Coronary artery (tissue), 2 donors: ENCODE measurements at places on chromosomes 16 and 17.
A peak's percentile ranks its signal among the peaks of the same experiment; 100 is the strongest.

DNA sequence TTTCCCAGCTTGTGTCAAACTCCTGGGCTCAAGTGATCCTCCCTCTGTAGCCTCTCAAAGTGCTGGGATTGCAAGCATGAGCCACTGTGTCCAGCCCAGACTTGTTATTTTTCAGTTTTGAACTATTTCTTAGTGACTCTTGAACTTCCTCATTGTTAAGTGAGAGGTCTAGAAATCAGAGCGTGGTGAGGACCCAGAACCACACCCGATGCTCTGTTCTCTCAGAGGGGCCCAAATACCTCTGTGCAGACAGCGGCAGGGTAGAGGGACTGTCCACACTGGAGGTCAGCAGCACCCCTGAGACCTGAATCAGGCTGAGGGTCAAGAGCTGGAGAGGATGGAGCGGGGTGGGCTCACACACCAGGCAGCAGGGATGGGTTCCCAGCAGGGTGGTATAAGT is 47.7 kb upstream of the MEAK7 start:
- no peak for DNase-seq

DNA sequence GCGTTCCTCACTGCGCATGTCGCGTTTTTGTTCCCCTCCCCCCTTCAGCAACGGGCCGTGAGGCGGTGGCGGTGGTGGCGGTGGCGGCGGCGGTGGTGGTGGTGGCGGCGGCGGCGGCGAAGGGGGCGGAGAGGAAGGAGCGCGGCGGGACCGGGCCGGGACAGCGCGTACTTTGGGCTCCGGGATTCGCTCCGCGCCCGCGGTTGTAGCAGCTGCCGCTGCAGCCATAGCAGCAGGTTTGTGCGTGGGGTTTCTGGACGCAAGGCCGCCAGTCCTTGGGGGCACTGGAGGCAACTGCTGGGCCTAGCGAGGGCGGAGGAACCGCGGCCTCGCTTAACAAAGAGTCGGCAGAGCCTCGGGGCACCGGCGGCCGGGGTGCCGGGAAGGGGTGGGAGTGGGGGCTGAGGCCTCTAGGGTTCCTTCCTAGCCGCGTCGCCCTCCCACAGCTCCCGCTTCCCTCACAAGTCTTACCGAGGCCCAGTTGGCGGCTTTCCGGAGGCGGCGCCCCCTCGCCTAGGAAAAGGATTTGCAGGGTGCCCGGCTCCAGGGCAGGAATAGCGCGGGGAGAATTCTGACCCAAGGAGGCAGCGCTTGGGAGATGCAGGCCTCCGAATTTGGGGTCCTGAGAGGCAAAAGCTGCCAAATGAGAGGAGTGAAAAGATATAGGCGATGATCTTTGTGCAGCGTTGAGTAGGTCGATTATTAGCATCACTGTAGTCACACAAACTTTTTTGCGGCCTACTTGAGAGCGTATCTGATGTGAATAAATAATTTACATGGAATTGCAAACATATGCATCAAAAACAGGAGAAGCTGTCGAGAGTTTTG is at the start of gene DDX42:
Gene DDX42, plus strand, starts transcription at position 30 of the 828 bp plus-strand sequence. CDS start 12,880 bp downstream, outside the sequence.
- peak; percentile 94 for DNase-seq

- DNase-seq = no peak
Observed at GRCh38 chr17:10161386-10161785, 37.0 kb downstream of the GAS7 start.

DNA sequence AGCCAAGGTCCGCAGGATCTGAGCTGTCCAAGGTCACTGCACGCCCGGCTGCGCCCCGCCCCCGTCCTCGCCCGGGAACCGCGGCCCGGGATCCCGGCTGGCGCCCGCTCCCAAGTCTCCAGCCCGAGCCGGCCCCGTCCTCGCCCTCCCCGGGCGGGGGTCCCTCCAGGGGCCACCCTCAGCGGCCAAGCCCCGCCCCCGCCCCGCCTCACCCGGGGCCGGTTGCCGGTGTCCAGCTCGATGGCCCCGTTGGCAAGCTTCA is 216 bp downstream of the VPS9D1 start:
- no peak for DNase-seq

DNA sequence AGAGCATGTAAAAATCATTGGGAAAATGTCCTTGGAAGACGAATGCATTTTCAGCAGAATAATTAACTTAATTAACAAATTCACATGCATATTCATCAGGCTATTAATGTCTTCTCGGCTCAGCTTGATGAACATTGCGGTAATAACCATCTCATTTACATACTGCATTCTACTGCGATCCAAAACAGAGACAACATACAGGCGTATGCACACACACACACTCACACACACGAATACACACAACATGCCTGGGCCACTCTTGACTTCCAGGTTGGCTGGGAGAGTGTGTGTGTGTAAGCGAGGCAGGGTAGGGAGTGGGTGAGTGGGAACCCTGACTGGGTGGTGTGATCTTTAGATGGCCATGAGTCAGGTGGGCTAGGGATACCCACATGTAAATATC is 44.7 kb downstream of the NEUROD2 start:
- no peak for DNase-seq

DNA sequence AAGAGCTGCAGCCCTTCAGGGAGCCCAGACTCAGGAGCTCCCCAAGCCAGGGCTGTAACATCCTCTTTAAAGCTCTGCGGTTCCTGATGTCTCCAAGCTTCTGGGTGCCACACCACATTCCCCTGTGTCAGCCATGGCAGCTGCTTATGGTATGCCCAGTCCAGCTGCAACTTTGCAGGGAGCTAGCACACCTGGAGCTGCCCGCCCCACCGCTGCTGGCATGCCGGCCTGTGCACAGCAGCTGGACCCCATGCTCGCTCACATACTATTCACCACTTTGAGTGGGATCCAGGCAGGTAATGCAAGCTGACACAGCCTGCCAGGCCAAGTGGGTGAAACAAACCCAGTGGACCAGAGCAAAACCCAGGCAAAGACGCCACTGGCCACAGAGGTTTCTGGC is 305.6 kb upstream of the AXIN2 start:
- DNase-seq = no peak

- DNase-seq = no peak
Observed at GRCh38 chr17:75159196-75160031, 5.1 kb upstream of the JPT1 start.

DNA sequence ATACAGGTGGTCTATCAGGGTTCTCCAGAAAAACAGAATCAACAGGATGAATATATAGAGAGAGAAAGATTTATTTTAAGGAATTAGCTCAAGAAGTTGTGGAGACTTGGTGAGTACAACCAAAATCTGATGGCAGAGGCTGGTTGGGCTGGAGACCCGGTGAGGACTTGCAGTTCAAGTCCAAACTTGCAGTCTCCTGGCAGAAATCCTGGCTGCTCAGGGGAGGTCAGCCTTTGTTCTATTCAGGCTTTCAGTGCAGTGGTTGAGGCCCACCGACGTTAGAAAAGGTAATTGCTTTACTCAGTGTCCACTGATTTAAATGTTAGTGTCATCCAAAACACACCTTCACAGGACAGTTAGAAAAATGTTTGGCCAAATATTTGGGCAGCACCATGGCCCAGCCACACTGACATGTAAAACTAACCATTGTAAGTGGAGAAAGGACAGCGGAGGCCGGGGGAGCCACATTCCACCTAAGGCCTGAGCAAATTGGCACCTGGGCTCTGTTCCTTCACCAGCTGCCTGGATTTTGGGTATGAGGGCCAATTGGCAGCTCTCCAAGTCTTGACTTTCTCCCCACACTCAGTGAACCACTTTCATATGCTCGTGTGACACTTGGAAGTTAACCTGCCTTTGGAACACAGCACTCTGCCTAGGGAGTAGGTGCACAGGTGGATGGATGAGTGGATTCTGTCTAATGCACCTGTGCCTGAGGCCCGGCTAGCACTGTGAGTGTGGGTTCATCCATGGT is 54.7 kb downstream of the CACNG5 start:
- no peak for DNase-seq

- no peak for DNase-seq
Observed at GRCh38 chr16:11141409-11142260, 114.4 kb downstream of the SOCS1 start.

DNA sequence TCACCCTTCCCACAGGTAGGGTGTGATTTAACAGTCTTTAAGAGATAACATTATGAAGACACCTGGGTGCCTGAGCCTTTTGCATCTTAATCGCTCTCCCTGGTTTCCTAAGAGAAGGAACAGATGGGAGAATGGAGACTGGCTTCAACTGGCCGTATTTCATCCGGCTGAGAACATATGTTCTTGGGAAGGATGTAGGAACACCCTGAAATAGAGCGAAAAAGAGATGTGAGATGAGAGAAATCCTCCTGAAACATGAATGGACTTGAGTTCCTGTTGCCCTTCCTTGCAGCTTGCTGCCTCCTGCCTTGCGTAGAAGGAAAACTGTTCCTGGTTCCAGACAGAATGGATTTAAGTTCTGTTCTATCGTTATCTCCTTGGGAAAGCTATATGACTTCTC is 385.4 kb upstream of the RBFOX1 start:
- DNase-seq = no peak

GRCh38 chr16:47528431-47528830 is 67.3 kb downstream of the PHKB start:
- DNase-seq = no peak

- DNase-seq = no peak
Observed at GRCh38 chr17:44197980-44198720, 1.5 kb downstream of the ATXN7L3 start.

DNA sequence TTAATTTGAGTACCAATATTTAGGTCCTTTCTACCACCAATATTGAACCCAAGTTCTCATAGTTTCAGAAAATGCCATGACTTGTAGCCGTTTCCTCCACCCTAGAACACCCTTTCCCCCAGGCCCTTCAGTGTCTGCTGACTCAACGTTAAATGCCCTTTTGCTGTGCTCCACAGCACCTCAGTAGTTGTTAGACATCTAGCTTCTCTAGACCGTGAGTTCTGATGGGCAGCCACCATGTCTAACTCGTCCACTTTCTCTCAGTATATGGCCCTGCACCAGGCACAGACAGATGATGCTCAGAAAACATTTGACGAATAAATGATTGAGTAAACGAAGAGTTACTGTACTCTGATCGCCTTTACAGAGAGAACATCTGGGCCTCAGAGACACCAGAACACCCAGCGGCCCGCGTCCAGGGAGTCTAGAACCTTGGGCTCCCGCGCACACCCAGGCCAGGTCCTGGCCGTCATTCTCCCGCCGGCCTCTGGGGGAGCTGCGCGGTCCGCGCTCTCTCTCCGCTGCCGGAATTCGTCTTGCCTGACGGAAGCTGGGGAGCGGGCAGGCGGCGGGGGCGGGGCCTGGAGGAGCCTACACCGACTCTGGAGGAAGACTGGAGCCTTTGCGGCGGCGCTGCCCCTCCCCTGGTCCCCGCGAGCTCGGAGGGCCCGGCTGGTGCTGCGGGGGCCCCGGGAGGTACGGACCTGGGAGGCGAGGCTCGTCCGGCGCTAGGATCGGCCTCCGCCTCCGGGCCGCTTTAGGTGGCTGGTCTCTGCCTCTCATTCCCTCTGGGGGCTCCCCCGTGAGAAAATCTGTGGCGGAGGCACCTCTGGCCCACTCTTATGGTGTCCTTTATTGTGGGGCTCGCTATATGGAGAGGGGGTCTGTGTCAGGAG is at the start of gene NKIRAS2:
Gene NKIRAS2, plus strand, starts transcription at position 582 of the 896 bp plus-strand sequence. CDS start 1,488 bp downstream, outside the sequence.
- peak; percentile 96 for DNase-seq

DNA sequence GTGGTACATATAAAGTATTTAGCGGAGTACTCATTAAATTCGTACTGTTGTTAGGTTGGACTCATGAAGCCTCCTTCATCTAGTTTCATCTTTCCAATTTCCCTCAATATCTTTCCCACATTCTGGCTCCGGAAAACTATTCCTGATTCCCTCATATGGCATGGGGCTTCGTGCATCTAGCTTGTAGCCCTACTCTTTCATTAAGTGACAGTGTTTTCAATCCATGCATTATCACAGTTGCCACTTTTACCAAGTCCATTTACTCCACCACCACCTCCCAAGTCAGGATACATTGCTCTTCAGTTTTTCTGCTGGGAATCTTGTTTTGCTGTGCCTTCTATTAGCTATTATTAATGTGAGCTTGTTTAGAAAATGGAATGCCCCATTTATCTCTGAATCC is 1032.1 kb upstream of the RBFOX1 start:
- DNase-seq = no peak

GRCh38 chr17:46742565-46743270 is 75.8 kb downstream of the WNT3 start:
- no peak for DNase-seq

DNA sequence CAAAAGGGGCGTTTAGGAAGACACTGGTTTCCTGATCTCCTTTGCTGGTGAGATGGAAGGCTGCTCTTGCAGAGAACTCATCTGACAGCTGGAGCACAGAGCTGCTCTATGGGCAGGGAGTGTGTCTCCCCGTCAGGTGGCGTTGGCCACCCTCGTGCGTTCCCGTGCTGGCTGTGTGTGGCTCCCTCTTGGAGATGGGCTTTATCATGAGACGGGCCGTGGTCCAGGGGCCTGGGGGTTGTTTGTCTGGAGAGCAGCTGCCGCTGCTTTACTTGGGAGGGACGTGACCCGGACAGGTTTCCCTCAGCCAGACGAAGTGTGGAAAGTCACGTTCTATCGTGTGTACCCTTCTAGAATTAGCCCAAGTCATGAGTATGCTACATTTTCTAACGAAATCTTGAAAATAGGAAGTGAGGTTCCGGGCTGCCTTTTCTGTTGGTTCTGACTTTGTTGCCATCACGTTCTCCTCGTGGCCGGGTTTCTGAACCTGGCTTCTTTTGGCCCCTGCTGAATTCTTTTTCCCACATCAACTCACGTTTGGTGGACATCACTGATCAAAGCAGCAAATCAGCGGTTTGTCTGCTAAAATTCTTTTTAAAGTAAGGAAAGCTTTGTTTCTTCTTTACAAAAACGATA is 105.6 kb upstream of the CHMP6 start:
- no peak for DNase-seq

DNA sequence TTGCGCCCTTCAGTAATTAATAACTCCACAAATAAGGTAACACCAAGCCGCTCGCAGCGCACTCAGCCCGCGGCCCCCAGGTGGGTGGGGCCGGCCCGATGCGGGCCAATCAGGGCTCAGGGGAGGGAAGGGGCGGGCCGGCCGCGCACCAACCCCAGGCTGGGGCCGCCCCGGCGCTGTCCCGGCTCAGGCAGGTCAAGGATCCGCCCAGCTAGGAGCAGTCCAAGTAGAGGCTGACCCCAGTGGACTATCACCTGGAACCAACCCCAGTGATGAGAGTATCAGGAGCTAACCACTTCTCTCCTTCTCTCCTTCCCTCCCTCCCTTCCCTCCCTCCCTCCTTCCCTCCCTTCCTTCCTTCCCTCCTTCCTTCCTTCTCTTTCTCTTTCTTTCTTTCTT is 110.8 kb downstream of the C16orf78 start:
- no peak for DNase-seq

DNA sequence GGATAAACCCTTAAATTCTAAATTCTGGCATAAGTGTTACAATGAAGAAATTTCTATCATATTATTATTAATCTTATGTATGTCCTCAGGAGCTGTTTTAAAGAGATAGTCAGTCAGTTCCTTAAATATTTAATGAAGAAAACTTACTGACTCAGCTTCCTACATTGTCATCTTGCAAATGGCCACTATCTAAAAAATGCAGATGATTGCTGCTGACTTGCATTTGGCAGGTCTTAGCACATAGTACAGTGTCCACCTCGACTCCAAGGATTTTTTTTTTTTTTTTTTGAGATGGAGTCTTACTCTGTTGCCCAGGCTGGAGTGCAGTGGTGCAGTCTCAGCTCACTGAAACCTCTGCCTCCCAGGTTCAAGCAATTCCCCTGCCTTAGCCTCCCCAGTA is 55.1 kb upstream of the CORO6 start:
- DNase-seq = no peak

GRCh38 chr17:40485851-40486521 is 15.4 kb downstream of the TNS4 start:
- no peak for DNase-seq
